Neural crest cell (in vitro differentiated cells): ENCODE measurements at places on chromosomes 3 and 15.
A peak's percentile ranks its signal among the peaks of the same experiment; 100 is the strongest.

DNA sequence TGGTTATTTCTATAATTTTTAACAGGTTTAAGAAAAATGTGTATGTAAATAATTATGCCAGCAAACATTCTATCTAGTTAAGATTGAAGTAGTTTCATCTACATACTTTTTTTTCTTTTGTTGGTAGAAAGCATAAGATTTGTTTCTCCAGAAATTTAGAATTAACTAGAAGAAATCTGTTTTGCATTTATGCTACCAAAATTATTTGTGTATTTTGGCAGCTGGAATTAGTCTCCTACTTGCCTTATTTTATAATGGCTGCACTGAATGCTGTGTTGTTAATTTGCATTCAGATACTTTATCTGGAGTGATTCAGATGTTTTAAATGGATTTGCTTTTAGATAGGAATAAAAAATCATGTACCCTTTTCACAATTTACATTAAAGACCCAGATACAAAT is 100.2 kb upstream of the NAALADL2 start:
- DNase-seq = no peak

DNA sequence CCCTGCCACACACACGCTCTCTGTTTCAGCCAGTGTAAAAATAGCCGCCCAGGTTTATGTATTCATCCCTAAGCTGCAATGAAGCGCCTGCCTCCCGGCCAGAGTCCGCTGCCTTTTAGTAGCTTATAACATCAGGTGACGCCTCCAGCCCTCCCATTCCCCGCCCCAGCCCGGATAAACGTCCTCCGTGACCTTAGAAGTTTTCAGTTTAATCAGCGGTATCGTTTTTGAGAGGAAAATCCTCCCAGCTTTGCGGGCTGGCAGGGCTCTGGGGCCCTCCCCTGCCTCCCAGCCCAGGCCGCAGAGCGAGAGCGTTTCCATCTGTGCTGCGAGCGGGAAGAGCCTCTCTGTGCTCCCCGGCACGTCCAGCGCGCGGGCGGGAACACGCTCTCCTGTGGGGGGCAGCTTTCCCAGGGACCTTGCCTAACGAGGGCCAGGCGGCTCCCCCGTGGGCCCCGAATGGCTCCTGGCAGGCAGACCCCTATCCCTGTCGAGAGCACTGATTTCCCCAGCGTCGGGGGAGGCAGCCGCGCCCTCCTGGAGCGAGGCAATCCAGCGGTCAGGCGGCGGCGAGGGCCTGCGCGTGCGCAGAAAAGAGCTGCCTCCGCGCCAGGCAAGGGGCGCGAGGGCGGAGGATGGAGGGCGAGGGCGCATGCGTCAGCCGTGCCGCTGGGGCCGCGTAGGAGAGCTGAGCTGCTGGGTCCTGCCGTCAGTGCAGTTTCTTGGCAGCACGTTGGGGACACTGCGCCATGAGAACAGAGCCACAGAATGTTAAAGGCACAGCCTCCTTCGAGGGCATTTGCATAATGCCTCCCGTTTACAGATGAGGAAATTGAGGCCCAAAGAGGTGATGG is 71.1 kb downstream of the CCNL1 start:
- DNase-seq = peak; percentile 95

DNA sequence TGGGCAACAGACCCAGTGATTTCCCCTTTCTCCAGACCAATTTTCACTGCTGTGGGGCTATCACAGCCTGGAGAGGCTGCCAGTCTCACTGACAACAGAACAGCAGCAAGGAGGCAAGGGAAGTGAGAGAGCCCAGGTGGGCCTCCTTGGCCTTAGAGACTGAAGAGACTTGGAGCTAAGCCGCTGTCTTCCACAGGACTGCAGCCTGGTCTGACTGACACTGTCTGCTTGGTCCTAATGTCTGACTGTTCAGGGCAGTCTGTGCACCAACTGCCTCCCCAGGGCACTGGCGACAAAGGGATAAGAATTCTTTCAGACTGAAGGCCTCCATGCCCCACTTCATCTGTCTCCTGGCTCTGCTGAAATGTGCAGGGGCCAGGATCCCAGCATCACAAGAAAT is 11.5 kb downstream of the POMGNT2 start:
- no peak for DNase-seq

- DNase-seq = no peak
These were observed 158.5 kb upstream of the PFN2 start for GRCh38 chr3:150129166-150129565.

- no peak for DNase-seq
These were observed 2.3 kb upstream of the MUC4 start for GRCh38 chr3:195813916-195814640.

- no peak for DNase-seq
These were observed 205.3 kb downstream of the SOX2 start for GRCh38 chr3:181917027-181917426.

GRCh38 chr15:28113394-28114113 is 14.4 kb upstream of the OCA2 start:
- no peak for DNase-seq

DNA sequence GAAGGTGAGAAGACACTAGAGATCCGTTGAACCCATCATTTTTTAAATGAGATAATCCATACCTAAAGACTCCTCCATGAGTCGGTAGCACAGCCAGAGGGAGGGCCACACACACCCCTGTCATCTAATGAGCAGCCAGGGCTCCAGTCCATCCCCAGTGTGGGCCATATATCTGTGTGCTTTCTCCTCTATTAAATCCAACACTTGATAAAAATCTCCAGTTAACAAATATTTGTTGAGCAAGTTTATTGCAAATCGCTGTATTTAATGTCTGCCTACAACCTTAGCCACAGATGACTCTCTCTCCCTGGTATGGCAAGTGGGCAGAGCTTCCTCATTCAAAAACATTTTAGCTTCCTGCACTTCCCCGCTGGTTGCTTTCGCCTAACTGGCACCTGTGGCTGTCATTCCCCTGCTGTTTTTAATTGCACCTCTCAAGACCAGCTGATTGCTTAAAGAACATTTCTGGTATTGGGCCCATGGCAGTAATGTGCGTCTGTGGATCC is 82.8 kb downstream of the SMAD3 start:
- DNase-seq = no peak

DNA sequence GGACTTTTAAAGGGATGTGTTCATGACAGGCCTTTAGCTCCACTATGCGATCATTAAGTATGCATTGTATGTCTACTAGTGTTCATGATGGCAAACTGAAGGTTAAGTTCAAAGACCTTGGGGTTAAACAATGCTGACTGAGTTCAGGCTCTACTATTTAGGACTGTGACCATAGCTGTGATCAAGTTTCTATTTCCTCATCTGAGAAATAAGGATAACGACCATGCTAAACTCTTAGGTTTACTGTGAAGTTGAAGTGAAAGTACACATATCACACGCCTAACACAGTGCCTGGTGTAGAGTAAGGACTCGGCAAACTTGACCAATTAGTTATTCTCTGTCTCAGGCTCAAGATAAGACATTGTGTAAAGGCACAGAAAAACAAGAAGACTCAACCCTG is 243.2 kb downstream of the MBNL1 start:
- no peak for DNase-seq

GRCh38 chr3:38835939-38836338 is 19.9 kb upstream of the SCN10A start:
- DNase-seq = no peak

GRCh38 chr15:53536479-53537120 is 222.9 kb downstream of the WDR72 start:
- DNase-seq = no peak

- DNase-seq = no peak
These were observed 47.6 kb upstream of the POMGNT2 start for GRCh38 chr3:43153216-43154083.

- DNase-seq = no peak
These were observed 8.1 kb downstream of the ABTB1 start for GRCh38 chr3:127680798-127681221.

GRCh38 chr3:126026277-126026751 is 57.3 kb downstream of the ROPN1B start:
- DNase-seq = no peak

- no peak for DNase-seq
These were observed 82.8 kb downstream of the EBLN2 start for GRCh38 chr3:73144276-73144675.

GRCh38 chr15:65071381-65071811 is 3.6 kb upstream of the RASL12 start:
- no peak for DNase-seq

GRCh38 chr3:123340336-123340735 is 108.6 kb downstream of the ADCY5 start:
- no peak for DNase-seq

- no peak for DNase-seq
These were observed 7.0 kb downstream of the RASL12 start for GRCh38 chr15:65060641-65061397.

DNA sequence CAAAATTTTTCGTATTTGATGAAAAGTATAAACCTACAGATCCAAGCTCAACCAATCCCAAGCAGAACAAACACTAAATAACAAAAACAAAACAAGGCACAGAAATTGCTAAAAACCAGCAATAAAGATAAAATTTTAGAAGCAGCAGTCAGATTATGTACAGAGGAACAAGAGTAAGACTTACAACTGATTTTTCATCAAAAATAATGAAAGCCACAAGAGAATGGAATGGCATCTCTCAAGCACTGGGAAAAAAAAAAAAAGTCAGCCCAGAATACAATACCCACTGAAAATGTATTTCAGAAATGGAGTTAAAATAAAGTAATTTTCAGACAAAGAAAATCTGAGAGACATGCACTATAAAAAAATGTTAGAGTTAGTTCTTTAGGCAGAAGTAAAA is 27.0 kb downstream of the GPR156 start:
- DNase-seq = no peak

DNA sequence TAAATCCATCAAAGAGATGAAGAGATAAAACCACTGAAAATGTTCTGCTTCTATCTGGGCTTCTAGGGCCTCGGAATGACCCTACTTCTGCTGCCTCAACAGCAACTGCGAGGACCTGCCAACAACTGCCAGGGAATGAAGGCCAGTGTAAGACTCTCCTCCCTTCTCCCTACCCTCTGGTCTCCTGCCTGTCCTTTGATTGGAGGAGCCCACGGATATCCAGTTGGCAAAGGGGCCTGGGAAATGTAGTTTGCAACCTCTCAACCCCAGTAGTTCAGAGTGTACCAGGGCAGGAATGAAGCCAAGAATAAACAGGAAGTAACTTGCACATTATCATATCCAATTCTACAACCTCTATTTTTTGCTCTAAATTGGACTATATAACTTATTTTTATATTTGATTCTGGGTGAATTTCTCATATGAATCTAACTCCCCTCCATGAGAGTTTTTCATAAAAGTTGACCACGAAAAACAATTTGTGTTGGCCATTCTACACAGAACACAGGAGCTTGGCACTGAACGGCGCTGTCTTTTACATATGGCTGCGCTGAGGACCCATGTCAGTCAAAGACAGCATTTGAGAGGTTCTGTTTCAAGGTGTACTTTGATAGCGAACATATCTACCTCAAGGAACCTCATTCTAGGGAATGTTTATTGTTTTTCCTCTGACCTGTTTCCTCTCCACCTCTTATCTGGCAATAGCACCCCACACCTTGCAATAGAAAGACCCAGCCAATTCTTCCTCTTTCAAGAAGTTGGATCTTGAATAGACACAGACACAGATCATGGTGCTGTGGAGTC is 91.1 kb upstream of the RNF7 start:
- peak; percentile 11 for DNase-seq

DNA sequence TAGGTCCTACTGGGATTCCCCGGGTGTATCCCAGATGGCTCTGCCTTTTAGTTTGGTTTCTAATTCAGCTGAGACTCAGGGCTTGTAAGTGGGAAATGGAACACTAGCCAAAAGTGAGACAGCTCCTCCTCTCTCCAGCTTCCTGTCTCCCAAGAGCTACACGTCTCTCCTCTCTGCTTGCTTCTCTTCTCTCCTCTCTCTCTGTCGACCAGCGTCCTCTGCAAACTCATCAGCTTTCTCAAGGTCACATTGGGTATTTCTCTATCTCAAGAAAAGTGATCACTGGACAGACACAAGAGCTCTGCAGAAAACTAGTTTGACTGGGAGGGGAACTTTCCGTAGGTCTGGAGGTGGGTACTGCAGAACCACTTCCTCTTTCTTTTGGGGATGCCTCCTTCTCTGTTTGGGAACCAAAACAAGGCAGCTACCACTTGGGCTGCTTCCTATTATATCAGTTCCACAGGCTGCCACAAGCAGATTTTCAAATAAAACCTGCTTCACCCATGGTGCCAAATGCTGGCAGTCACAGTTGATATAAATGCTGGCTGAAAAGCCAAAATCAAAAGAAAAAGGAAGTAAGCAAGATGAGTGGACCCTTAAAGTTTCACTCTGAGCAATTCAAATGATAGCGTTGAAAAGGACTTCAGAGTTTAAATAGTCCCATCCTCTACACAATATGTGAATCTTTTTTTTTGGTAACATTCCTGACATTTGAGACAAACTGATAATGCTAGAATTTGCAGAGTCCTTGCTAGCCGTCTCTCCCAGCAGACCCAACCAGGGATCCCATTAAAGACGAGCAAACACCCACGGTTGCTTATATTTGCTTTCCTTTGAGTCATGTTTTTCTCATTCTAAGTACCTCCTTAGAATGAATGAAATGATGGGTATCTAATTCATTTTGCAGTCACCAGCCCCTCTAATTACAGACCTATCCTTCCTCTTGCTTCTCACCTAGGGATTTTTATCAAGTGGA is 7.2 kb upstream of the DYNC1LI1 start:
- no peak for DNase-seq

GRCh38 chr3:42376344-42376798 is 34.0 kb downstream of the LYZL4 start:
- no peak for DNase-seq

DNA sequence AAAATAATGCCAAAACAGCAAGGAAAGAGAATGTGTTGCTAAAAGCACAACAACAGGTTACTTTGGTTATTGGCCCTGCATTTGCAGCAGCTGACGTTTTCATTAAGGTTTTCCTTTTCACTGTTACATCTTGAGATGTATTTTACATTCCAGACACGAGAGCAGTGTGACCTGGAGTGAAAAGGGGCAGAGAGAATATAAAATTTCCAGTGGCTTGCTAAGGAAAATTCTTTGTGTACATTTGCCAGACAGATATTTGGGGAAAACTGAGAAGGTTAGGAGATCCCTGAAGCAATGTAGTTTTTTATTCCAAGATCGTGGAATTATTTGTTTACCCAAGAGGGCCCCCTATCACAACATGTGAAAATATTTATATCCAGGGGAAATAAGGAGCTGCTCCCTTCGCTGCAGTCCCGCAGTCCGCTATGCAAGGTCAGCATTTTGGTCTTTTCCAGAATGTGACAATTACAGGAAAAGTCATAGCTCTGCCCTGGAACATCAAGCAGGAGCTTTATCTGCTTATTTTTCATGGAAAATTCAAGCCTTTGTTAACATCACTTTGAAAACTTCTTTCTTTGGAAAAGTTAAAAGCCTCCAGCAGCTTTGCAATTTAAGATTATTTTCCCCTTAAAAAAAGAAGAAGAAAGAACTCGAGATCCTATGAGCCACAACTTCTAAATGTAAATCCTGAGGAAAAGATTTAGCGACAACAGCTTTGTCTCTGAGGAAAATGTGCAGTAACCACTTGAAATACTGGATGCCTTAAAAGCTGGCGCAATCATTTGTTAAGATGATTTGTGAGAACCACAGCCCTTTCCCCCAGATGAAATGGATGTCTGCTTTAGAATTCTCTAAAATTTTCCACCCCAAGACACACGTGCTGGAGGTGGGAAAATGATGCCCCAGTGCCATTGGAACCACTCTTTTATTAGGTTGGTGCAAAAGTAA is 256.4 kb upstream of the TPM1 start:
- DNase-seq = no peak

- DNase-seq = no peak
These were observed 45.4 kb downstream of the LIPC start for GRCh38 chr15:58477170-58477569.
